ENCODE measurements at places on chromosomes 5 and 9. TPM values are rescaled to one million over a fixed set of nuclear protein-coding genes. Genes with fewer than 3 reads are reported as not detected.

- no peak for DNase-seq
These were observed 9.2 kb downstream of the TNFSF8 start for GRCh38 chr9:114921171-114921570.

DNA sequence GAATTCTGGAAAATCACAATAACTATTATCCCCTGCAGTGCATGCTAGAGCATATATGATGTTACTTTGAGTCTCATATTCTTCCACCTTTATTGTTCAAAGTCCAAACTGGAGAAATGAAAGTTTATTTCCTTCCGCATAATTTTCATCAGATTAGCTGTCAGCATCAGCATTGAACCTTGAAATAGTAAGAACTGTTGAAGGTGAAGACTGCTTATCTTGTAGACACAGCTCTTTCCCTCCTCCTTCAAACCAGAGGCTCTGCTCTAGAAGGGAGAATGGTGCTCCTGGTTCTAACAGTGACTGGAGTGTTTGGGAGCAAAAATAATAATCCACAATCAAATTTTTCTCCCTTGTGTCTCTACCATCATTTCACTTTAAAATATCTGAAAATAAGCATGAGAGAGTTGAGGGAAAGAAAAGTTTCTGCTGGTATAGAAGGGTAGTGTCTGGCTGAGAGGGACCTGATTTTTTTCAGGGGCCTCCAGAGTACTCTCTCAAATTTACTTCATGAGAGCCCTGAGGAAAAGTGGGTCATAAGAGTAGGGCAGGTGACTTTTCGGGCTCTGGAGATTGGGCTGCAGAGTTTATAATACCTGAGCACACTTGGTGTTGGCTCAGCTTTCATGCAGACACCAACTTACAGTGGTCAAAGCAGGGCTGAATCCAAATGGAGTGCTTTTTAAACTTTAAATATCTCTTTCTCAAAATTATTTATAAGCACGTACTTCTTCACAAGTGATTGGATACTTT is 170.4 kb downstream of the ZDHHC21 start:
- no peak for DNase-seq

The RNF180 gene
- total RNA-seq, result 29.2 TPM

The TMEM8B gene
- 16.3 TPM for total RNA-seq

- no peak for DNase-seq
These were observed 181.4 kb downstream of the GDNF start for GRCh38 chr5:37658440-37658839.

The CLTA gene
- total RNA-seq, result 117 TPM

GRCh38 chr5:5886812-5887486 is 464.5 kb downstream of the ICE1 start:
- no peak for DNase-seq

The HK3 gene
- 26.8 TPM for total RNA-seq

The SPATA31C1 gene
- not detected for total RNA-seq

The CYSRT1 gene
- total RNA-seq, result not detected

The PKD2L2 gene
- not detected for total RNA-seq

The DOCK2 gene
- 53.7 TPM for total RNA-seq

DNA sequence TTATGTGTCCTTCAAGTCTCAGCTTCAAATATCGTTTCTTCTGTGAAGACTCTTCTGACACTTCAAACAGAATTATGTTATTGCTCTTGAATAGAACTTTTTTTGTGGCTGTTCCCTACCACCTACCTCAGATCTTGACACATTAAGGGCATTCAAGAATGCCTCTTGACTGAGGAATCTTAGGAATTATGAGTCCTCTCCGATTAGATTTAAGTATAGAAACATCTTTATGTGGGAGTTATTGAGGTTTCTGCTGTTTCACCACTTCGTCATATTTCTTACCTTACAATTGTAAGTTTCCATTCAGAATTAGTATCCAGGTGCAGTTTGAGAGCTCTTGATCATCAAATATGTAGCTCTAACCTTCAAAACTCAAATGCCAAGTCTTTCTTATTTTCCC is 324.2 kb upstream of the NUDT12 start:
- no peak for DNase-seq

The FGD3 gene
- 13.4 TPM for total RNA-seq

The SLCO6A1 gene
- total RNA-seq, result not detected

The FBLL1 gene
- total RNA-seq, result not detected

The TAF11L5 gene
- total RNA-seq, result not detected

DNA sequence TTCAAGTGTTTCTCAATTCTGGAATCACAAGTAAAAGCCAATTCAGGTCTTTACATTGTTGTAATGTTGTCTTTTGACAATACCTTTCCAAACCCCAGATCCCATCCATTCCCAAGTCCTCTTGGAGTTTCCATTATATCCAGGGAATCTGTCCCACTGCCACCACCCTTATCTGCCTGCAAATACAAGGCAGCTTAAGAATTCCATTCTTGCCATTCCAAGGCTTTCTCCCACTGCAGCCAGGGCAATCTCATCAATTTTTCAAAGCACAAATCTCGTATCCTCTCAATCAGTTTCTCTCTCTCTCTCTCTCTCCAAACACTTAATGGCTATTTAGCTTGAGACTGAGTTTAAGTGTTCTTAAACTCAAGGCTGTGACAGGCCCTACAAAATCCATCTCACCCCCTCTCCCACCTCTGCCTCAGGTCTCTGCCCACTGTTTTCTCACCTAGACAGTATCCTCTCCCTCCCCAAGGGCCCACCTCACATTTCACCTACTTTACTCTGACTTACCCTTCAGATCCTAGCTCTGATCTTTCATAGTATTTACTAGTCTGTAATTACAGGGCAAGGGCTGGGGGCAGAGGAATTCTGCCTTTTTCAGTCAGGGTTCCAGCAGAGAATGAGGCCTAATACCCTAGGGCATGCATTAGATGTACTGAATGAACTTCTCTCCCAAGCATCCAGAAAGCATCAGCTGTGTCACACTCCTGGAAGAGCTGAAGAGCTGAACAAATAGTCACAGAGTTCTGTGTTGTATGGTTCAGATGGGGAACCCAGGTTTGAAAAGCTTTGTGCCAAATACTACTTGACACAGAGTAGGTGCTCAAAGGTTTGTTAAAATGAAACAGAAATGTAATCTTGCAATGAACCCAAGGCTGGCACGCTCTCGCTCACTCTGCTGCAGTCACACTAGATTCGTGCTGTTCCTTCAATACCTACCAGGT is 46.0 kb downstream of the RAPGEF1 start:
- no peak for DNase-seq

The CDC23 gene
- total RNA-seq, result 21.1 TPM

DNA sequence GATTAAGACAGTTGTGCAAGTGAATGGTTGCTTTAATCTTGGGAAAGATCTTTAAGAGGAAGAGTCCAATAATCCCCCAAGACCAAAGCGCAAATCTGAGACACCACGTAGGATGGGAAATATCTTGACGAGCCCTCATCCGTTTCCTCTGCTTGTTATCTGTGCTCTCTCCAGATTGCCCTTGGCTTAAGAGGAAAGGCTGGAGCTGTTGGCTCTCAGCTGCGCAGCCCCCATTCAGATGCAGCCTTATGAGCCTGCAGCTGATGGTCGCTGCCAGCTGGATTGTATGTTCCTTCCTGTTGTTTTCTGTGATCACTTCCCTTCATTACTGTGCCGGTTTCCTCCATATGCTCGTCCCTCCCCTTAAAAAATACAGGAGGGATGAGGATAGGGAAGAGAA is 47.7 kb downstream of the PWWP2A start:
- DNase-seq, result no peak

DNA sequence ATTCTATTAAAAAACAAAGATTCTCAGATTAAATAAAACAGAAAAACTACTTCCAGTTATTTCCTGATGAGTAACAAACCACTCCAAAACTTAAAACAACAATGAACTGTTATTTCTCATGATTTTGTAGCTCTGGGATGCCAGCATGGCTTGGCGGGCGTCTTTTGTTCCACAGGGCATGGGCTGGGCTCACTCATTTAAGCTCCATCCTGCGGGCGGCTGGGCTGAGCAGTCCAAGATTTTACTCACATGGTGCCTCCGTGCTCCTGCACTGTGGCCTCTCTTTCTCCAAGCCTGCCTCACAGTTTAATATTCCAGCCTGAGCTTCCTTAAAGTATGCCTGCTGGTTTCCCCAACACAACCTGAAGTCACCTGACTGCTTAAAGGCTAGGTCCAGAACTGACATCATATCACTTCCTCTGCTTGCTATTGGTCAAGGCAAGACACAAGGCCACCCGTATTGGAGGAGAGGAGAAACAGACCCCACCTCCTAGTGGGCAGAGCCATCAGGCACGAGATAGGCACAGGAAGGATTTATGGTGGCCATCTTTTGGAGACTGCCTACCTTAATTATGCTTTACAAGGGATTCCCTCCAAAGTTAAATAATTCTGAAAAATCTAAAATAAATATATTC is 41.6 kb upstream of the ZBTB43 start:
- no peak for DNase-seq

- no peak for DNase-seq
These were observed 1.9 kb downstream of the MTAP start for GRCh38 chr9:21804331-21804730.

The PDE8B gene
- total RNA-seq, result 25.5 TPM

GRCh38 chr5:149656576-149657182 is 73.4 kb upstream of the PPARGC1B start:
- no peak for DNase-seq

- no peak for DNase-seq
These were observed 112.1 kb downstream of the CWC27 start for GRCh38 chr5:64880821-64881220.
